Gastrocnemius medialis (tissue), 4 donors: ENCODE measurements at places on chromosomes 7 and 10.

- DNase-seq = no peak
Measured at GRCh38 chr10:129207297-129207696, 259.7 kb upstream of the MGMT start.

- peak; percentile 65 for DNase-seq
Measured at GRCh38 chr10:51629934-51630639, 69.3 kb downstream of the CSTF2T start.

- DNase-seq = no peak
Measured at GRCh38 chr10:3199488-3199887, 26.9 kb upstream of the PITRM1 start.

DNA sequence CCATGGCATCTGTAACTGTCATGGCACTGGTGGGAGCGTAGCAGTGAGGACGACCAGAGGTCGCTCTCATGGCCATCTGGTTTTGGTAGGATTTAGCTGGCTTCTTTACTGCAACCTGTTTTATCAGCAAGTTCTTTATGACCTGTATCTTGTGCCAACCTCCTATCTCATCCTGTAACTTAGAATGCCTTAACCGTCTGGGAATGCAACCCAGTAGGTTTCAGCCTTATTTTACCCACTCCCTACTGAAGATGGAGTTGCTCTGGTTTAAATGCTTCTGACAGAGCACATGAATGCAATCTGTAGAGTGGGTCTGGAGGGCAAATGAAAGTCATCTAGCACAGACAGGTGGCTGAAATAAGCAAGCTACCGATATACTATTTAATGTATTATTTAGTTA lies 55.3 kb upstream of the OPN4 start:
- no peak for DNase-seq

DNA sequence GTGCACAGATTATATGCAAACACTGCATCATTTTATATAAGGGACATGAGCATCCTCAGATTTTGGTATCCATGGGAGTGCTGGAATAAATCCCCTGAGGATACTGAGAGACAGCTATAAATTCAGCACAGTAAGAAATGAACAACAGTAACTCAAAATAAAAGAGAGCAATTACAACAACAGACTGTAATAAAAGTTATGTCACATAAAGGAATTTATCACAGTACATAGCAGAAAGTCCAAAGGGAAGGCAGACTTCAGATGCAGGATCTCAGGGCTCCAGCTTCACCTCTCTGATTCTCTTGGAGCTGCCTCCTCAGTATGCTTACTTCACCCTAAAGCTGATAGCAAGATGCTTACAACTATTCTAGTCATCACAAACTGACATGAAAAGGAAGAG lies 43.9 kb upstream of the STRIP2 start:
- DNase-seq = no peak

DNA sequence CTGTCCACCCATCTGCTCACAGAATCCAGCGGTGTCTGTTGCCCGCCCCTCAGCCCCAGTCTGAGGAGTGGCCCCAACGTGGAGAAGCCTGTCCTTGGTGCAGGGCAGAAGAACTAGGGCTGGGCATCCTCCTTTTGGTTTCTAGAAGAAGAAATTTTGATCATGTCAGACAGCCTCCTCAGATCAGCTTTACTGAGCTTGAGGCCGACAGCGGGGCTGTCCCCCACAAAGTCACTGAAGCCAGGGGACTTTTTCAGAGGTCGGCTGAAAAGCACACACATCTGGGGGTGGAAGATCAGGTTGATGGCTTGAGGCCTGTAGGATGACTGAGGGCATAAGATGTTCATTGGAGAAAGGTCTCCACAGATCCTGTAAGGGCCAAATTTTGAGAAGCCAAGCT lies 767.9 kb downstream of the GRID1 start:
- no peak for DNase-seq
